Natural killer cell (primary cell): ENCODE measurements at places on chromosomes 13 and 19. TPM values are rescaled to one million over a fixed set of nuclear protein-coding genes. Genes with fewer than 3 reads are reported as not detected.
A peak's percentile ranks its signal among the peaks of the same experiment; 100 is the strongest.

Gene IL17D
- total RNA-seq: 0.25 TPM

Gene COL4A1
- total RNA-seq: not detected

Gene PSG1
- total RNA-seq: not detected

Gene ZNF471
- 0.48 TPM for total RNA-seq

Gene OR10H1
- total RNA-seq: 0.08 TPM

Gene ZNF729
- total RNA-seq: not detected

GRCh38 chr13:112893570-112894422 lies 75.2 kb upstream of the MCF2L start:
- no peak for DNase-seq

GRCh38 chr13:22018836-22019210 lies 347.9 kb downstream of the FGF9 start:
- no peak for DNase-seq

GRCh38 chr13:71625694-71626093 lies 241.3 kb downstream of the DACH1 start:
- DNase-seq: no peak

DNA sequence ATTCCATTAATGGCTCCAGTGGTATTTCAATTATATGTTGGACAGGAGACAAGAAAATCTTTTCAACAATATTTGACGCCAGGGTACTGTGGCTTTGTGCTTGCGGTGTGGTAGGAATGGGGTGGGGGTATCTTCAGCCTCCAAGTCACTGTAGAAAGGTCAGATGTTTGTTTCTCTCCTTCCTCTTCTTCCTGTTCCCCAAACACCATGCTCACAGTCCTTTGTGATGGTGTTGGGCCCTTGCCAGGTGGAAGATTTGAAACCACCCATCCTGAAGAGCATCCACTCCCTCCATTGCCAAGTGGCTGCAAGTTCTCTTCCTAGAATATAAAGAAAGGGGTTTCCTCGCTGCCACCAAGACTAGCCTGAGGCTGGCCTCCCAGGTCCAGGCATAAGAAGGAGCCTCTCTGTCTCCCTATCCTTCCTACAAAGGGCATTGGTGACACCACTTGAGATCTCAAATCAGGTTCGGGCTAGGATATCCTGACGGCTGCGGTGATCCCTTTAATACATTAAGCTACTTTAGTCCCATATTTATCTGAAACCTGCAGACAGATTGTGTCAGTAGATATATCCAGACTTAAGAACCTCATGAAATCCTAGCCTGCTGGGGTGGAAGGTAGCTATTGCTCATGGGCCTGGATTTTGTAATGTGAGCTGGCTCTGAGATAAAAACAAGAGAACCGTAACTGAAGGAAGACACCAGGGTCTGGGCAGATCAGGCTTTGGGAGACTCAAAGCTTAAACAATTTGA lies 64.3 kb upstream of the SIAH3 start:
- no peak for DNase-seq

DNA sequence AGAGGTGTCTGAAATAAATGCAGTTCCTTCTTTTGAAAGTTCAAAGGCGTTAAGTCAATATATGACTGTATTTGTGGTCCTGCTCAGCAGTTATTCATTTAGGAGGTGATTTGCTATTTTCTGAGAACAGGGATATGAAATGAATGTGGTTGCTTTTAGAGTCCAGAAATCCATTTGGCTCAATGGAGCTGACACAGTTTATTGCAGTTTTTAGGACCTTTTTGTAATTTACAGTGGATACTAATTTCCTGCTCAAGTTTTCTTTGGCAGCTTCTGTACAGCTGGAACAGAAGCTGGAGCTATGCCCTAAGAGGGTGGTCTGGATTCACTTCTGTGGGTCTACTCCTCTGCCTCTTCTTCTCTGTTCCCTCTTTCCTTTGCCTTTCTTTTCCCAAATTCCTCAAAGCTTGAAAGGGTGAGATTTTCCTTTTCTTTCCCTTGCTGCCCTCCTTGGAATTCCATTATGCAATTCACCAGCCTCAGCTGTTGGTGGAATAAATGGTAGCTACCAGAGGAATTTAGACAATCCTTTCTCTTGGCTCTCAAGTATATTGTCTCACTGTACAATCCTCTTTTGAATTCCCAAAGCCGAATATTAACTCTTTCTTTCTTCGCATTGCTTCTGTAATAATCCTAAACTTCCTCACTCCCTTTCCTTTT lies 39.9 kb downstream of the ITGBL1 start:
- DNase-seq: no peak

- DNase-seq: no peak
Observed at GRCh38 chr19:42452590-42452989, 9.8 kb upstream of the CXCL17 start.

DNA sequence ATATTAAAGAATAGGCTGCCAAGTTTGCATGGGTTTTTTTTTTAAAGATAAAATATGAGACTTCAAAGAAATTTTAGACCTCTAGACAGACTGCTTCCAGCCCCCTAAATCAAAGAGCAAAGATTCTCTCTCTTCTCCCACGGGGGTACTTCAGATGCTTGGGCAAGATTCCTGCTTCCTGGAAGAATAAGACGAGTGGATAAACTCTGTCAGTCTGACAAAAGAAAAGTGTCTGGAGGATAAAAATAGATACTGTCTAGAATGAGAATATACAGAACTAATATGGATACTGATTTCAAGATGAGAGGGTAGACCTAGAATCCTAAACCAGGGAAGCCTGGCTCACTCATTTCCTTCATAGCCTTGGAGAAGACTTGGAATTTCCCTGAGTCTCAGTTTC lies 435.1 kb downstream of the FOXO1 start:
- no peak for DNase-seq

DNA sequence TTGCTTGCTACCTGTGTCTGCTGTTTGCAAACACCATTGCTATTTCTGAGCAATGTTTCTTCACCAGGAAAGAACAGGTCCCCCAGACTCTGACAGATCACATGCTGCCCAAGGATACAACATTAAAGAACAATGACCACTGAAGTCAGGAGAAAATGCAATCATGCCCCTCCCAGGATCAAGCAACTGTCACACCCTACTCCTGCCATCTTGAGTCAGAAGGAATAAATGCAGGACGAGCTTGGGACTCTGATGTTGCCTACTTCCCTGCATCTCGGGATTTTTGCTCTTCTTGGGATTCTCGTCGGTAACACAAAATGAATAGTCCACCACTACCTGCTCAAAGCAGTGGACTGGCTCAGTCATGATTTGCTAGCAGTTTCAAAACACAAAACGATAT lies 490.6 kb downstream of the COG6 start:
- no peak for DNase-seq

- DNase-seq: no peak
Observed at GRCh38 chr19:3684054-3684816, 16.0 kb downstream of the PIP5K1C start.

DNA sequence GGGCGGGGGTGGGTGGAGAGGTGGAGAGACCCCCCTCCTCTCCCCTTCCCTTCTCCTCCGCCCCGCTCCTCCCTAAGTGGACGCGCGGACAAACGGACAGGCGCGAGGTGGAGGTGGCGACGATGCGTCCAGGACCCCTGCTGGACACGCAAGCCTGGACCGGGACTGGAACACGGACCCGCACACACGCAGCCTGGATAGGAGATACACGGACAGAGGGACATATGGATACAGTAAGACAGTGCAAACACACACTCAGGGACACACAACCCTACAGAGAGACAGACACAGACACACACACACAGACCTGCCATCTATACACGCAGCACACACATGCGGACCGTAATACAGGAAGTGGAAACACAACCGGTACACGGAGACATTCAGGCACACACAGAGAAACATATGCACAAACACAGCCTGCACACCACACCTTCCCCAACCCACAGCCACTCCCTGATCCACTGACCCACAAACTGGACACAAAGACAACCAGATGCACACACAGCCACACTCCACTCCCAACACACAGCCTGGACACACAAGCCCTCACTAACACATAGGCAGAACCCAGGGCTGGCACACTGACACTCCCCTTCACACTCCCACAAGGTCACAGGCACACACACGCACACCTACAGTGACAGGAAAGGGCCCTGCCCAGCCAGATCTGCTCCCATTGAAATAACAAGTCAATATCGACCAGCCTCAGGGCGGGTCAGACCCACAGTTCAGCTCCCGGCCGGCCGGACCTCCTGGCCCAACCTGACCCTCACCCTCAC lies 696 bp upstream of the ERFL start:
- no peak for DNase-seq

- no peak for DNase-seq
Observed at GRCh38 chr13:93477238-93477637, 250.6 kb downstream of the GPC6 start.

- peak; percentile 18 for DNase-seq
Observed at GRCh38 chr19:574658-575526, 2.5 kb downstream of the BSG start.

GRCh38 chr19:18507727-18508440 lies 14.0 kb downstream of the ELL start:
- no peak for DNase-seq

GRCh38 chr13:52780092-52780491 lies 40.5 kb upstream of the CNMD start:
- no peak for DNase-seq

- peak; percentile 86 for DNase-seq
Observed at GRCh38 chr19:19053508-19054314, 10.1 kb upstream of the SLC25A42 start.
